ENCODE measurements at places on chromosomes 6 and 20.

- peak; percentile 76 for DNase-seq
These were observed 64.8 kb downstream of the HCRTR2 start for GRCh38 chr6:55239099-55239498.

GRCh38 chr6:1503811-1504210 lies 105.9 kb upstream of the FOXC1 start:
- DNase-seq = no peak

GRCh38 chr20:15642109-15642508 lies 931.1 kb downstream of the KIF16B start:
- no peak for DNase-seq

DNA sequence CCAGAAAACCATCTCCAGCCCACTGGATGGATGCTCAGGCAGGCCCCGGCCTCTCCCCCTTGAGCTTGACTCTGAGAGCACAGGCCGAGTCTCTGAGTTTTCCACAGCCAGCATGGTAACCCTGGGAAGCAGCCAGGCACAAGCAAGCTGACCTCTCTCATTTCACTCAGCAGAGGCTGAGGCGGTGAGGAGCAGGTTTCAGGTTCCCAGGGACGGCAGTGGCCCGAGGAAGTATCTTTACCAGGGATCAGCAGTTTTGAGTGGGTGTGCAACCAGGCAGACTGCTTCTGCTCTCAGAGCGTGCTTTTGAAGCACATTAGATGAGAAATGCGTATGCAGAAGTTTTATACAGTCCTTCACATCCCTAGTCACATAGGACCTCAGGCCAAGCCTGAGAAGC lies 12.6 kb downstream of the HCK start:
- no peak for DNase-seq

DNA sequence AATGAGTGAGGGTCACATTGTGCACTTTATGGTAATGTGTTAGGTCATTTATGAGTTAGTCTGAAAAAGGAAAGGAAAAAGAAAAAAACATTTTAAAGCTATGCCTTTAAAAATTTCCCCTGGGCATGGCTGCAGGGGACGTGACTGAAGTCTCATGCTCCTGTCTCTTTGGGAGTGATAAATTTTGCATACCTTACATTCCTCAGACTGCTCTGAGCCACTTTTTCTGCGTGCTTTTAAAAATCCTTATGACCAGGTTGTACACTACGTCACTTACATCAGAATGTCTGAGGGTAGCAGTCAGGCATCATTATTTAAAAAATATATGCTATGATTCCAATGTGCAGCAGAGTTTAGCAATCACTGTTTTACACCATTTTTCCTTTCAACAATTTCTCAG lies 121.2 kb downstream of the RFPL4B start:
- DNase-seq = no peak

GRCh38 chr6:154485815-154486214 lies 24.7 kb downstream of the CNKSR3 start:
- no peak for DNase-seq

DNA sequence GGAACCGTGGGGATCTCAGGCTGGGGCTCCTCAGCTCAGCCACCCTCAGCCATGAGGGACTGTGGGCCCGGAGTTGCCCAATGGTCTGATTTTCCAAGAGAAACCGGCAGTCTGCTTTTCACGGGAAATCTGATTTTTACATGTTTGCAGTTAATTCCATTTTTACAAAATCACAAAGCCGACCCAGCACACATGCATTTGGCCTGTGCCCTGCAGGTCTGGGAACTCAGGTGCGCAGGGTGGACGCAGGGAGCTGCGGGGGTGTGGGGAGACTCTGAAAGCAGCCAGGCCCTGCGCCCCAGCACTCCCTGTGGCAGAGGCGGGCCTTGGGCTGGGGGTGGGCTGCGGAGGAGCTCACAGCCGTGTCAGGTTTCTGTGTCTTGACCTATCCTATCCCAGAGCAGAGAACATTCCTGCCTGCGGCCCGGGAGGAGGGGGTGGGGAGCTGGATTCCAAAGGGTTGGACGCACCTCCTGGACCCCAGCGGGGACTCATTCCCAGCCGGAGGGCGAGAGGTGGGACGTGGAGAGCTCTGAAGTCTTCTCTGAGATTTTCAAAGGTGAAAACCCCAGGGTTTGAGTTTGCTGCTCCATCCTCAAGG lies 60.6 kb downstream of the ADNP start:
- no peak for DNase-seq

- DNase-seq = no peak
These were observed 277.0 kb downstream of the PRL start for GRCh38 chr6:22019857-22020256.

- no peak for DNase-seq
These were observed 41.0 kb downstream of the MOCS1 start for GRCh38 chr6:39893286-39893685.

- no peak for DNase-seq
These were observed 707.0 kb downstream of the EPM2A start for GRCh38 chr6:145028144-145028818.

GRCh38 chr6:74715355-74716085 lies 490.3 kb downstream of the COL12A1 start:
- no peak for DNase-seq

DNA sequence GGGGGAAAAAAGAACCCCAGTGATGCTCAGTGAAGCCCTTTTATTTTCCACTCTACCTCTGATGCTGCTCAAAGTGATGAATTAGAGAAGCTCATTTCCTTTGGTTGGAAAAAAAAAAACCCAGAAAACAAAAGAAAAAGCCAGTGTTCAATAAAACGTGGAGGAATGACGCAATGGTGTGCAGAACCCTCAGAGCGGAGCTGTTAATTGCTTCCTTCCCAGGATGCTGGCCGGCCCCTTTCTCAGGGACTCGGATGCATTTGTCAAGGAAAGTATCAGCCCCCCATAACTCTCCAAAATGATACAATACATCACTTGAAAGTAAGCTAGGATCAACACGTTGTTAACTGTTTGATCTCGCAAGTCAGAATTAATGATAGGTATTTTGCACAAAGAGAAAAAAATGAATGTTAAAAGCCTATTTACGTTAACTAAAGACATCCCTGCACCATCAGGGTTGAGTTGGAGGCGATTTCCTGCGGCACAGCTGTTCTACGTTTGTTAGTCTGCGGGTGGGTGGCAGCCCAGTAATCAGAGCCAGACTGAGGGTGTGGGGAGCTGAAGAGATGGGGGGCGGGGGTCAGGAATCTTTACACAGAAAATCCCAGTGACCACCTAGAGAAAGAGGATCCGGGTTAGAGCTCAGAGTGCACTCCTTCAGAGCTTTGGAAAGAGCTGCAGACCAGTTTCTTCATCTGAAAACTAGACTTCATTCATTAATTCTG lies 132.4 kb downstream of the BMP7 start:
- no peak for DNase-seq

GRCh38 chr6:26311012-26311384 lies 54.0 kb upstream of the BTN3A2 start:
- peak; percentile 36 for DNase-seq

DNA sequence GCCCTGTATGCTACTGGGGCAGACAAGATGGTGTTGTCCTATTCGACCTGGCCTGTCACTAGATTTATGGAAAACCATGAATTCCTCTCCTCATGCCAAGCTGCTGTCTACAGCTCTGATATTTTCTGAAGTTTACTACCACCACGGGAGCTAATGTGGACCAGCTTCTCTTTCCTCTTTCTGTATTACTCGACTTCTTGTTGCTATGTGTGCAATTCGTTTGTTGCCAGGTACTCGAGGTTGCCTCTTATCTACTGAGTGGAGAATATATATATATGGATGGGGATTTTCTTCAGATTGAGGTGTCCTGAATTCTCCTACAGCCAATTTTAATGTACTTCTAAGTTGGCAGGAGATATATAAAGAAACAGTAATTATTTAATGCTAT lies 34.7 kb downstream of the MAN1A1 start:
- DNase-seq = no peak

- DNase-seq = no peak
These were observed 749 bp downstream of the FRK start for GRCh38 chr6:116059713-116060571.

DNA sequence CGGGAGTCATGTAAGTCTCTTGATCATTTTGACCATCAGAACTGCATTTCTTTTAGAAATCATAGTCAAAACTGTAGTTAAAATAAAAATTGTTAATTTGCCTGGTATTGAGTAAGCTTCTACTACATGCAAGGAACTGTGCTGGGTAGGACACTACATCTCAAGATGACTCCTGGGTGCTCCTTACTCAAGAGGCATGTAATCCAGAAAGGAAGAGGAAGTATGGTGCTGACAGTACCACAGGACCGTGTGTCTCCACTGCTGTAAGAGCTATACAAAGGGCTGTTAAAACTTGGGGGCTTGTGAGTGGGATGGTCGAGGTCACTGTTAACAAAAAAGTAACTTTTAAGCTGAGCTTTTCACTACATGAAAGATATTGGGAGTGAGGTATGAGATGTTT lies 508.3 kb upstream of the SOX4 start:
- DNase-seq = no peak

DNA sequence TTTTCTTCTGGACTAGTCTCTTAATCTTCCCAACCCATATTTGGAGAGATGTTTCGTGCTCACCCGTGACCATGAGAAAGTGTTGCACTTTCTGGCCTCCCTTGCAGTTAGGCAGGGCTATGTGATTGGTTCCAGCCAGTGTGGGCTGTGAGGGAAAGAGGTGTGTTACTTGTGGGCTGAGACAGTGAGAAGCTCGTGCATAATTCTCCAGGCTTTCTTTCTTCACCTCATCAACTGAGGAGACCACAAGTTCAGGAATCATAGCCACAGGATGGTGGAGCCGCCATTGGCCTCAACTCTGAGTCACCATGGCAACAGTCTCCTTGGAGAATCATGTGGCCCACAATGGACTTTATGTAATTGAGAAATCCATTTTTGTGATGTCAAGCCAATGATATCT lies 57.5 kb upstream of the FUCA2 start:
- DNase-seq = no peak

DNA sequence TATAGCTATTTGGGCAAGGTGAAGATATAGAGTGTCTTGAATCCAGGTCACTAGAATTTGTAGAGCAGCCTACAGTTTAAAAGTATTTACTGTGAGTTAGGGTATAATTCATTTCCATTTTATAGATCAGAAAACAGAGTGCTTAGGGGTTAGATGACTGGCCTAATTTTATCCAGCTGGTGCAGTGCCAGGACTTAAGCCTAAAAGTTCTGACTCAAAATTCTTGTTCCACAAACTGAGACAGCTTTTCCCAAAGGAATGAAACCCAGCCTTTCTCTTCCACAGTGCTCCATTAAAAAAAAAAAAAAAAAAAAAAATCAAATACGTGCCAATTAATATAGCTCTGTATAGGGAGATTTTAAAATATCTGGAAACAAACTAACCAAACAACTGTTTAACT lies 441.0 kb upstream of the MARCKS start:
- no peak for DNase-seq

DNA sequence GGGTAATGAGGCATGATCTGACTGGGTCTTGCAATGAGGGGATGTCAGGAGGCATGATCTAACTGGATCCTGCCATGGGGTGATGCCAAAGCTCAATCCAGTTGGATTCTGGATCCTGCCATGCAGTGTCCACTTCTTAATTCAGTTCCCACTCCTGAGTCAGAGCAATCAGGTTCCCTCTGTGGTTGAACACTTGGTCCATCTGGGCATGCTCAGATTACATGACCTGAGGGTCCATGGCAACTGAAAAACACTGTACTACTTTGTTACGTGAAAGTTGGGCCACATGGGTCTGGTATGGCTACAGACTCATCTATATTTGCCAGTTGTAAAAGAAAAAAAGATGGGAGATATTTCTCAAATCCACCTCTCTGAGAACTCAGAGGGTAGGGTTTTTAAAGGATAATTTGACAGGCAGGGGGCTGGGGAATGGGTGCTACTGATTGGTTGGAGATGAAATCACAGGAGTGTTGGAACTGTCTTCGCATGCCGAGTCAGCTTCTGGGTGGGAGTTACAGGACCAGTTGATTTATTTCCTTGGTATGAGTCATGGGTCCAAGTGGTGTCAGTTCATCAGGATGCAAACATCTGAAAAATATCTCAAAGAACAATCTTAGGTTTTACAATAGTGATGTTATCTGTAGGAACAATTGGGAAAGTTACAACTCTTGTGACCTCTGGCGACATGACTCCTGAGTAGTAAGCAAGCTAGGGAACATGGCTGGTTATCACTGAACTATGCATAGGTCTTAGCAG lies 21.6 kb downstream of the C6orf163 start:
- DNase-seq = no peak

GRCh38 chr20:56953048-56953586 lies 313.3 kb downstream of the BMP7 start:
- no peak for DNase-seq

- DNase-seq = no peak
These were observed 34.9 kb downstream of the SNX5 start for GRCh38 chr20:17933711-17934110.

GRCh38 chr6:7496266-7496875 lies 45.1 kb upstream of the DSP start:
- no peak for DNase-seq

DNA sequence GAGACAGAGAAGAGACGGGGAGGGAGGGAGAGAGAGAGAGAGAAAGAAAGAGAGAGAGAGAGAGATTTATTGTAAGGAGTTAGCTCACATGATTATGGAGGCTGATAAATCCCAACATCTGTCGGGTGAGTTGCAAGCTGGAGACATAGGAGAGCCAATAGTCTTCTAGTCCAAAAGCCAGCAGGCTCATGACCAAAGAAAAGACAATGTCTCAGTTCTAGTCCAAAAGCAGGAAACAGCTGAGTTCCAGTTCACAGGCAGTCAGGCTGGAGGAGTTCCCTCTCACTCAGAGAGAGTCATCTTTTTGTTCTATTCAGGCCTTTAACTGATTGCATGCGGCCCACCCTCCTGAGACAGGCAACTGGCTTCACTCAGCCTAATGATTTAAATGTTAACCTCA lies 416.6 kb downstream of the PREX1 start:
- DNase-seq = peak; percentile 67

DNA sequence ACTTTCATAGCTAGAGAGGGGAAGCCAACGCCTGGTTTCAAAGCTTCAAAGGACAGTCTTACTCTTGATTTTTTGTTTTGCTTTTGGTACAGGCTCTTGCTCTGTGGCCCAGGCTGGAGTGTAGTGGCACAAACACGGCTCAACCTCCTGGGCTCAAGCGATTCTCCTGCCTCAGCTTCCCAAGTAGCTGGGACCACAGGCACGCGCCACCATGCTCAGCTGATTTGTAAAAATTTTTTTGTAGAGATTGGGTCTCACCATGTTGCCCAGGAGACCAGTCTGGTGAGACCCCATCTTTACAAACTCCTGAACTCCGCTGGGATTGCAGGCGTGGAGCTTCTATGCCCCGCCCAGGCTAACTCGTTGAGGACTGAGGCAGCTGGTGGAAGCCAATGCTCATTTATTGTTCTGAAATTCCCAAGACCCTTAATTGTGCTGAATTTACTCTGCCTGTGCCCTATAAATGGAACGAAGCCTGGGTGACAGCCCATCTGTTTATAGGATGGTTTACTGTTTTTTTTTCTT lies 18.0 kb downstream of the SRSF3 start:
- DNase-seq = no peak

Measured in NCI-H446 treated with DMSO at 0.1 percent for 48 hours (cell line).